ENCODE measurements at places on chromosomes 1 and 21.

GRCh38 chr1:212852105-212852688 lies 4.7 kb upstream of the SPATA45 start:
- DNase-seq: no peak

DNA sequence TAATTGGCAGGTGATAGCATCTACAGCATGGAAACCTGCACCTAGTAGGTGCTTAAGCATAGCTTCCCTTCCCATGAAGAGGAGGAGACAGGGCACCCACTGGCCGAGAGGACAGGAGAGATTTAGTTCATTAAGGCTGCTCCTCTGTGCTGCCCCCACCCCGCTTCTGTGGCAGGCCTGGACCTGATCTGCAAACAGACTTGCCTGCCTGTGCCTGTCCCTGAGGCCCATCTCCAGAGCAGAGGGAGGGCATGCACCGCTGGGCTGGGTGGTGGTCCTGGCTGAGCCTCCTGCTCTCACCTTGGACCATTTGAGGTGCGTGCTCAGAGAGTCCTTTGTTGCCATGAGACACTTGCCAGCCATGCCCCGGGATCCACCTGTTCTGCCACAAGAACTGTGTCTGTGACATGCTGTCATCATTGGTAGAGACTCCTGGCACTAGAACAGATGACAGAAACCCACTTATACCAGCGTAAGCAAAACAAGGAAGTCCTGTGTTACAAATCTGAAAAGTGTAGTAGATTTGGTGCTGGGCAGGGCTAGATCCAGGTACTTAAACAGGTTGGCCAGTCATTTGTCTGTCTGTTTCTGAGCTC lies 55.6 kb downstream of the PTPRF start:
- no peak for DNase-seq

DNA sequence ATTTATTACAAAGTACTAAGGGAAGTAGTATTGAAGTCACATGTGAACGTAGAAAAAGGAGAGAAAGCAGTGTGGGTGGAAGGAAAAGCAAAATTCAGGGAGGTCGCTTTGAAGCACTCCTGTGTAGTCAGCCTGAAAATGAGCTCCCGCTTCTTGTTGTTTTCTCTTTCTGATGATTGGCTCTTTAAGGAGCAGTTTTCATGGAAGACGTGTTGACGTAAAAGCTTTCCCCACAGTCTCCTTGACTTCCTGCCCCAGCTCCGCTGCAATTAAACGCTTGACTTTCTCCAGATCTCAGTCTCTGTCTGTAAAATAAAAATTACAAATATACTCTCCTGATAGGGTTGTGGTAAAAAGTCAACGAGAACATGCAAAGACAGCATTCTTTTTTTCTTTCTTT lies 661.5 kb upstream of the ZP4 start:
- DNase-seq: no peak

- DNase-seq: peak; percentile 38
These were observed 219.0 kb upstream of the HOOK1 start for GRCh38 chr1:59595774-59596173.

DNA sequence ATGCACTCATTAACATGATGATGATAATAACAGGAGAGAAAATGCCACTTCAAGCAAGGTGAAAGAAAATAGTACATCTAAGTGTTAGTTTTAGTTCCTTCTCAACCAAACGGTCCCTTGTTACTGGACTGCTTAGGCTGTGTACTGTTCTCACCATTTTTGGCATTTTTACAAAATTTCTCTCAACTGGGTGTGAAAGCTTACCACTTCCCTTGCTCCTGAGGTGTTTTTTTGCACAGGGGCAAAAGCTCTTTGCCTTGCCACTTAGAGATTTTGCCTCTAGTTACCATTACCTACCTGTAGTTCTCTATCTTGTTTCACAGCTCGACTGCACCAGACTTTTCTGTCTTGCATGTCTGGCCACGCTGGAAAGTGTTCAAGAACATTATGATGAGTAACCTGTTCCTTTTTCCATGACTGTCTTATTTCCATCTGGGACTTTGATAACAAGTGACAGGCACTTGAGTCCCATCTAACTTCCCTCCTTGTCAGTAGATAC lies 10.7 kb downstream of the NEK7 start:
- DNase-seq: no peak

- no peak for DNase-seq
These were observed 163.6 kb upstream of the RAB4A start for GRCh38 chr1:229107304-229107815.

DNA sequence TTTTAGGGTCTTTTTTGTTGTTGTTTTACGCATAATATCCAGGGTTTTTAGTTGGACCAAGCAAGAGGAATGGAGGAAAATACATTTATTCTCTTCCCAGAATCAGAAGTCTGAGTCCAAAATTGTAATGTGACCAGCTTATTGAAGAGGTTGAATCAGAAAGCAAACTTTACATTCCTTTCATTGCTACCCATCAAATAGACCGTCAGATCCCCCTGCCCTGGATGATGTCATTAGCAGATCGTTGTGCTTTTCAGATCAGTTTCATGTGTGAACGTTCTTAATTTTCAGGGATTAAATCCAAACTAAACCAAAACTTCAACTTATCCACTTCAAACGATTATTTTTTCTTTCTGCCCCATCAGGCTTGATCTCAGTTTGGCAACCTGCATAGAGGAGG lies 85.7 kb upstream of the NGF start:
- DNase-seq: peak; percentile 29

GRCh38 chr1:56389813-56390212 lies 189.6 kb downstream of the PLPP3 start:
- no peak for DNase-seq

DNA sequence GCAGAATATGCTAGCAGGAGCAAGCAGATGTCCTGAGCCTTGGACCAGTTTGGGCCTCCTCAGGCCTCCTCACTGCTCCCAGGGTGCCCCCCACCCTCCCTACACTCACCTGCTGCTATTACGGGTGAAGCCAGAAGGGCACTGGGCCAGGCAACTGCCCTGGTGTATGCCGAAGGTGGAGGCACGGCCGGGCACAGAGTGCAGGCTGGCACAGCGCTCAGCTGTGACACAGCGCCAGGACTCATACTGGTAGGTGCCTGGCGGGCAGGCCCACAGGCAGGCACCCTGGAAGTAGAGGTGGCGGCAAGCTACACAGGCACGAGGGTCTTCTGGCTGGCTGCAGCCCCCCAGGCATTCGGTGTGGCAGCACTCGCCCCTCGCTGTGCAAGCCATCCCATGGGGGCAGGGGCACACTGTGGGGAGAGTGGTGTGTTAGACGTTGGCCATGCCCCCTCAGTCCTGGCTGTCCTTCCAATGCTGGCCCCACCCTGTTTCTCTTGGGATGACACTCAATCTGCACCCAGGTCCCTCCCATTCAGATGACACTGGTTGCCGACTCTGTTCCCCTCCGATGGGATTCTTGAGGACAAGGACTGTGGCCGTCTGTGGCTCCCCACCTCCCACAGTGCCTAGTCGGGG lies 7.0 kb downstream of the INSRR start:
- no peak for DNase-seq

DNA sequence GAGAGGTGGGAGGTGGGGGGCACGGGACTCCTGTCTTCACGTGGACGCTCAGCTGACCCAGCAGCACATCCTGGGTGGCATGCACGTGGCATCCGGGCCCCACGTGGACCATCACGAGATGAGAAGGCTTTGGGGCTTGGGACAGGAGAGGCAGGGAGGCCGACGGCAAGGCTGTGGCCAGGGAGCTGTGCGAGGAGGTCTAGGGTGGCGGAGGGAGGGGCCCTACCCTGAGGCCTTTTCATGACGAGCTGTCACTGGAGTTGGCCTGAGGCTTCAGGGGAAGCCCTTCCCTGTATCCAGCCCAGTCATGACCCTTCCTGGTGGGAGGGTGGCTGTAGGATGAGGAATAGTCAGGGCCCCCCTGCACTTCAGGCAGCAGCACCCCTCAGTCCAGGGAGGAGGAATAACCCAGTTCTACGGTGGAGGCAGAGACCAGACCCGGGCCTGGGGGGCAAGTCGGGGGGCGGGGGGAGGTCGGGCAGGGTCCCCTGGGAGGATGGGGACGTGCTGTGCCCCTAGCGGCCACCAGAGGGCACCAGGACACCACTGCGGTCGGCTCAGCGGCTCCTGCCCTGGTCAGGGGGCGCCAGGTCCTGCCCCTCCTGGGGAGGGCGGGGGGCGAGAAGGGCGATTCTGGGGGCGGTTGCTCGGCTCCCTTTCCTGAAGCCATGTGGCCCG lies 2.0 kb upstream of the PERM1 start:
- no peak for DNase-seq

DNA sequence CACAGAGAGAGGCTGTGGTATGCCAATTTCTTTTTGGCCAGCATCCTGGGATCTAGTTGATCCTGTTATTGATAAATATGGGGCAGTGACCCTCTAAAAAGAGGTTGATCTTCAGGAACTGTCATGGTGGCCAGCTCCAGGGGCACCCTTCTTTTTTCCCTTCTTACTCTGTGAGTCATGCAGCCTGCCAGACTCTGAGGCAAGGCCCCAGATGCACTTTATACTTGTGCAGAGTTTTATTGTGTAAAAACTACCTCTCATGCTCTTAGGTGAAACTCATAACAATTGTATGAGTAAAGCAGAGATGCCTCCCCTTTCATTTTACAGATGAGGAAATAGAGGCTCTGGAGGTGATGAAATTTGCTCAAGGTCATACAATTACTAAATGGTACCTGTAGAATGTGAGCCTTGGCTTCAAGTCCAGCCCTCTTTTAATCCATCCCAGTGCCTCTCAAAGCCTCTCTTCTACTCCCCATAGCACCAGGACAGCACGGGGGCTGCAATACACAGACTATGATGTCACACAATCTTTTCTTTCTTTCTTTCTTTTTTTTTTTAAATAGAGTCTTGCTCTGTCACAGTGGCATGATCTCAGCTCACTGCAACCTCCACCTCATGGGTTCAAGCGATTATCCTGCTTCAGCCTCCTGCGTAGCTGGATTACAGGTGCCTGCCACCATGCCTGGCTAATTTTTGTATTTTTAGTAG lies 387.8 kb downstream of the KCNH1 start:
- DNase-seq: no peak

DNA sequence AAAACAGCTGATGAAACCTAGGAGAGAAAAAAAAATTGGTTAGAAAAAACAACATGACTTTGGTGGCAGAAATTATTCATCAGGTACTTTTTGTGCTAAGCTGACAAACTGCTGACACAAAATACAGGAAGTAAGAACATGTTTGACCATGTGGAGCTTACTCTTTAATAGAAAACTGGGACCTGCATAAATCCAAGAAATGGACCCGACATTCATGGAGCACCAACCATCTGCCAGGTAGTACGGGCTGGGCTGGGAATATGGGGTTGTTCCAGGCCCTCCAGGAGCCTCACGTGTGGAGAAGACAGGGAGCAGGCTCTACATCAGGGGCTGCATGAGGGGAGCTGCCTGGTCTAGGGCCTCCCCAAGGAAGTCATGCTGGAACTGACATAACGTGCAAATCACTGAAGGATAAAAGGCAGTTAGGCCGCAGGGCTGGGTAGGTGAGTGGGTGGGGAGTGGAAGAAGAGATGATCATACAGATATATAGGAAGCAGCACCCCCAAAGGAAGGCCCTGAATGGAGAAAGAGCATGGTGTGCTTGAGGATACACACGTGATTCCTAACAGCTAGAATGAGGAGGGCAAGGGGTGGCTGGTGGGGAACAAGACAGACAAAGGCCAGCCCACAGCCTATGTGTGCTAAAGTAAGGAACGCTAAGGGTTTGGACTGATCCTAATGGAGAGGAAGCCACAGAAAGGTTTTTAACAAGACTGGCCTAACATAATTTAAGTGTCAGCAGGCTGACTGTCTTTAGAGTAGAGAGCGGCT lies 26.1 kb downstream of the CD58 start:
- no peak for DNase-seq
